Right forelimb (tissue), 1 donor: ENCODE measurements at places on chromosomes 1 and 21.

- DNase-seq: no peak
Measured at GRCh38 chr1:248850124-248850523, 8.8 kb downstream of the ZNF692 start.

DNA sequence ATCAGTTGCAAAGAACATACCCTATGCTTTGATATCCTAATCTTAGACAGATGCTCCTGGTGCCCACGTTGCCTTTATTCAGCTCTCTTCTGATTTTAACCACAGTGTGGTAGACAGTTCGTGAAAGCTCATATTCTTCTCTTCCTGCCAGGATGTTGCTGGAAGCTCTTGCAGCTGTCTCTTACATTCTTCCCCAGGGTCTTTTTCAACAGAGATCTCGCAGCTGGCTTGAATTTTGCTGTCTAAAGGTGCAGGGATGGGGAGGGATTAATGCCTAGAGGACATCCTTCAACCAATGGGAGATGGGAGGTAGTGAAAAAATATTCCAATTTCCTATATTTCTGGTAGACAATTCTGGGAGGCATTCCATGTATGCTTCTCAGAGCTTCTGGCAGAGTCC lies 150.0 kb upstream of the APP start:
- peak; percentile 39 for DNase-seq

- DNase-seq: no peak
Measured at GRCh38 chr1:82044536-82044935, 243.8 kb downstream of the ADGRL2 start.

DNA sequence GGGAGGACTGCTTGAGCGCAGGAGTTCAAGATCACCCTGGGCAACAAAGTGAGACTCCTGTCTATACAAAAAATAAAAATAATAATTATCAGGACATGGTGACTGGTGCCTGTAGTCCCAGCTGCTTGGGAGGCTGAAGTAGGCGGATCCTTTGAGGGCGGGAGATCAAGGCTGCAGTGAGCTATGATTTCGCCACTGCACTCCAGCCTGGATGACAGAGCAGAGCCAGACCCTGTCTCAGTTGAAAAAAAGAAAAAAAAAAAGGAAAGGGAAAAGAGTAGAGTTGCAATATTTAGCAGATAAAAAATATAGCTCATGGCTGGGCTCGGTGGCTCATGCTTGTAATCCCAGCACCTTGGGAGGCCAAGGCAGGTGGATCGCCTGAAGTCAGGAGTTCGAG lies 3.3 kb upstream of the S1PR1 start:
- DNase-seq: no peak

GRCh38 chr21:29991624-29992023 lies 51.8 kb upstream of the GRIK1 start:
- DNase-seq: no peak

DNA sequence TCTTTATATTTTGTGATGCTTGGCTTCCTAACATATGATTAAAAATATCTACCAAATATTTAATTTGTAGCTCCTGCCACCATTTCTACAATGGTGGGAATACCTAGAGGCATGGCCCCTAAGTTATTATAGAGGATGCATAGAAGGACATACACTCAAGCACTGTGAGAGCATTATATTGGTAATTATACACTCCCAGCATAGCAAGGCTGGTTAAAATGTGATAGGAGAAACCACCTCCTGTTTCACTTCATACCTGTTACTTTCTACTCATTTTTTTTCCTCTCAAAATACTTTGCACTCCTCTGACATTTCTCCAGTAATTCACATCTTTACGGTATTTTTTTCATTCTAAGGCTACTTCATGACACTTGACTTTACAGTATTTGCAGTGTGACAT lies 92.9 kb downstream of the HS2ST1 start:
- DNase-seq: no peak

GRCh38 chr1:171799166-171799565 lies 17.7 kb downstream of the METTL13 start:
- DNase-seq: no peak

GRCh38 chr1:78500529-78500928 lies 9.8 kb downstream of the PTGFR start:
- DNase-seq: no peak

- DNase-seq: no peak
Measured at GRCh38 chr1:151060657-151061421, 642 bp downstream of the MLLT11 start.

- DNase-seq: no peak
Measured at GRCh38 chr21:27423038-27423437, 456.1 kb upstream of the ADAMTS5 start.

DNA sequence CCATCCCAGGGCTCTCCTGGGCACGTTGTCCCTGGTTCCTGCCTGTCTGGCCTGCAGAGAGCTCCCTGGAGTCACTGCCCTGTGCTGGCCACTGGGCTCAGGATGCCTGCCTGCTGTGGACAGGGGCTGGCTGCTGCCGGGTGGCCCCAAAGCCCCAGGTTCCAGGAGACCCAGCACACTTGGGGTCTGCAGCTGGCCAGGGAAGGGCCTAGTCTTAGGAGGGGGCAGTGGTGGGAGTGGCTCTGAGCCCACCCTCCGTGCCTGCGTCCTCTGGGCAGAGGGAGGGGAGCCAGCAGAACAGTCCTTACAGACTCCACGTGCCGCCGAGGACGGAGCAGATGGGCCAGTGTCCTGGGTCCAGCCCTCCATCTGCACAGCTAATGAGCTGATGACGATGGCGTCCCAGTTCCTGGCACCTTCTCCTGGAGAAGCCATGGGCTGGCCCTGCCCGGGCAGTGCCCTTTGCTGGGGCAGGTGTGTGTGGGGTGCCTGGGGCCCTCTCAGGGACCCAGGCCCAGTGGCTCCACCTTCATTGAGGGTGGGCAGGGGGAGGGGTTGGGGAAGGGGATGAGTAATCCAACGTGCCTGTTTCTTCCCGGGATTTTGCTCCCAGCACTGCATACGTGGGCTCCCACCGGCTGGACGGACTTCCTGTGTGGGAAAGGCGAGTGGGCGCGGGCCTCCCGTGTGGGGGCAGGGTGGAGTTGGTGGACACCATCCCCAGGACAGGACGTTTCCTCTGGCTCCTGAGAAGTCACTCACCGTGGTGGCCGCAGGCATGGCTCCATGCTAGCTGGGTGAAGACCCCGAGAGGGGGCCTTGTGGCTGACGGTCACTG lies 6.8 kb upstream of the PLCH2 start:
- no peak for DNase-seq

- no peak for DNase-seq
Measured at GRCh38 chr1:11641776-11642305, 12.4 kb downstream of the FBXO2 start.

DNA sequence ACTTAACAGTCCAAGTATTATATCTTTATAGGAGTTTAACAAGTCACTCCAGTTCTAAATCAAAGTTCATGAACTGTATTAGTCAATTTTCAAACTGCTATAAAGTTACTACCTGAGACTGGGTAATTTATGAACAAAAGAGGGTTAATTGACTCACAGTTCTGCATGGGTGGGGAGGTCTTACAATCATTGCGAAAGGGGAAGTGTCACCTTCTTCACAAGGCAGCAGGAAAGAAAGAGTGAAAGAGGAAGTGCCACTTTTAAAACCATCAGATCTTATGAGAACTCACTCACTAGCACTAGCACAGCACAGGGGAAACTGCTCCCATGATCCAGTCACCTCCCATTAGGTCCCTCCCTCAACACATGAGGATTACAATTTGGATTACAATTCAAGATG lies 70.0 kb downstream of the CLCA4 start:
- DNase-seq: no peak
